ENCODE measurements at places on chromosomes 7 and 10.

DNA sequence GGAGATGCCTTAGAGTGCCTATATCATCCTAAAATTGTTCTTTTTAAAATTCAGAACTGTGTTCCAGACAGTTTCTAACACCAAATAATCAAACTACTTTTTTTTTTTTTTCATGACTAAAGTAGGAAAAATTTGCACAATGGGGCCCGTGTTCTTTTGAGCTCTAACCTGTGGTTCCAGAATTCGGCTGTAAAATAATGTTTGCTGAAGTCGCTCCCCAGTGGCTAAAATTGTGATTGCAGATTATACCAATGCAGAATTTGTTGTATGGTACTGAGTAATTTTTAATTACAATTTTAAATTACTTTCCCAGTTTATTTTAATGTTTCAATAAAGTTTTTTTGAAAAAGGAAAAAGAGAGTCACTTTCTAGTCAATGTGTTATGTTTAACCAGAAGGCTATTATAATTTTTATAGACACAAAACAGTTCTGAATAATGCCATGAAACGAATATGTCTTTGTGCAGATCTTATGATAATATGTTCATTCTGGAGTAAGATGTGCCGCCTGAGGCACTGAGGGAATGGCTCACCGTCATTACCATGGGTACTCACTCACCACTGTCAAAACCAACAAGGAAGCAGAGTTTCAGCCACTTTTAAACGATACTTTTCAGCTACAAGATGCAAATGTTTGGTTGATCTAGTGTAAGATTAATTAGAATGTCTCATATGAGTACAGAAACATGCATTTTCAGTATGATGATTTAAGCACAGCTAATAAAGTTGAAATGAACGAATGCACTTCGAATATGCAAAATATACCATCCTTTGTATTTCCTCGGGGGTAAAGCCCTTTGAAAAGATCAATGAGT lies 173.6 kb downstream of the PRKCQ start:
- no peak for DNase-seq

- DNase-seq, result no peak
Measured at GRCh38 chr10:110562348-110562747, 5.1 kb upstream of the SMC3 start.

- DNase-seq, result no peak
Measured at GRCh38 chr7:114130866-114131265, 212.1 kb upstream of the PPP1R3A start.

DNA sequence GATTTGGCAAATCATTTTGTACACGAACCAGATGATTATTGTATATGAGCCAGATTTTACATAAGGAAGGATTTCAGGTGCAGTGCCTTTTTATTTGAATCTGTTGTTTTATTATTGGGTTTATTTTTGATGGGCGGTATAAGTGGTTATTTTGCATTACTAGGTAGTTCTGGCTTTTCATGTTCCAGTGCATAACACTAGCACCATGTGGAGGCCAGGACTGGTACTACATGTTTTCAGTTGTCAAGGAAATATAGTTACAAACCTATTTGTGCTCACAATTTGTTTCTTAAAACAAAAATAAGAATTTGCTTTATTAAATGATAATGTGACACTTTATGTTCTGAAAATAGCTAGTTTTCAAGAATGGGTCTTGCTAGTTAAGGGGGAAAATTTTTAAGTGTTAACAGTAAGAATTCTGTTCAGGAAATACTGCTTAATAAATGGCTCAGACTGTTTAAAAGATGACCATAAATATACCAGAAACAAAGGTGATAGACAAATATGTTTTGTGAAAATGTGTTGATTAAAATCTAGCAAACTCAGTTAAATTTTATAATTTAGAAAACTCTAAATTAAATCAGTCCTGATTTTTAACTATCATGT lies 7.1 kb upstream of the SEMA3E start:
- DNase-seq, result peak; percentile 24

DNA sequence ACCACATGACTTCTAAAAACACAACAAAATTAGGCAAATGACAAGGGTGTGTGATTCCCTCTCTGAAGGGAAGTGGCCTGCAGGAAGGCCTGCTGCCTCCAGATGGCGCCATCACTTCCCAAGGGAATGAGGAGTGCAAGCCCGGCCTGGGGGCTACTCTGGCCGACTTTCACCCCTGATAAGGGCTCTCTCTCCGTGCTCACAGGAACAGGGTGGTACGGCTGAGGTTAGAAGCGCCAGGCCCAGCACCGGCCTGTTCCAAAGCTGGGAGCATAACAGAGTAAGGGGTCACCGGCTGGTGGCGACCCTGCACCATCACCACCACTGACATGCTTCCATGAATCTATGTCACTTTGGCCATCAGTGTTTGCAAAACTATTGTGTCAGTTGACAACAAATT lies 13.1 kb downstream of the RBP3 start:
- no peak for DNase-seq

DNA sequence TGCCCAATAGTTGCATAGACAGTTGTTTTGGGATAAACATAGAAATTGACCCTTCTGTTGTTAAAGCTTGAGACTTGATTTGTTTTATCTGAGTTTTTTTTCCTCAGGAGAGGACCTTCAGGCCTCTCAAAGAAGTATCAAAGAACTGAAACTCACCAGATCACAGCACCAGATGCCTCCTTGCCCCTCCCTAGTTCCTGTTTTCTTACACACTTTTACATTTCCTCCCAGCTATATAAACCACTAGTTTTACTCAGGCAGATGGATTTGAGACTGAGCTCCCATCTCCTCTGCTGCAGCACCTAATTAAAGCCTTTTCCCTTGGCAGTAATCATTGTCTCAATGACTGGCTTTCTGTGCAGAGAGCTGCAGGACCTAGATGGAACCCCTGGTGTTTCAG lies 150.6 kb upstream of the NRG3 start:
- no peak for DNase-seq

DNA sequence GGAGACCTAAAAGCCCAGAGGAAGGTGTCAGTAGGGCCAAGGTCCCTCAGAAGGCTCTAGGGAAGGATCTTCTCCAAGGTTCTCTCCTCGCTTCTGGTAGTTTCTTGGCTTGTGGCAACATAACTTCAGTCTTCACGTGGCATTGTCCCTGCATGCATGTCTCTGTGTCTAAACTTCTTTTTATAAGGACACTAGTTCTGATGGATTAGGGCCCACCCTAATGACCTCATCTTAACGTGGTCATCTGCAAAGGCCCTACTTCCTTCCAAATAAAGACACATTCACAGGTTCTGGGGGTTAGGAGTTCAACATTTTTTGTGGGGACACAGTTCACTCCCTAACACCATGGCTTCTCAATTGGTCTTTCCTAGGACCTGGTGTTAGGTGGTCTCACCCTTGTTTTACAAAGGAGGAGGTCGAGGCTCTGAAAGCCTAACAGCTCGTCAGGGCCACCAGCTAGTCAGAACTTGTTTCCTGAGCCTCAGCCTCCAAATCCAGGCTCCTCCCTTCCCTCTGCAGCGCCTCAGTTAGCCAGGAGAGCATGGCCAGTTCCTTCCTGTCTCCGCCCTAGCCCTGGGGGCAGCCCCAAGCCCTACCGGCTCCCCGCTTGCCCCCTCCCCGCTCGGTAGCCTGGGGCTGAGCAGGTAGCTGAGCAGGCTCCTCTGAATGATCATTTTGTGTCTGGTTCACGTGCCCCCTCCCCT lies 109.7 kb upstream of the PPIF start:
- no peak for DNase-seq

GRCh38 chr7:17320657-17321056 lies 22.2 kb downstream of the AHR start:
- no peak for DNase-seq

- DNase-seq, result no peak
Measured at GRCh38 chr7:73768641-73769480, 1.2 kb downstream of the CLDN3 start.

Data from NCI-H1930 (cell line).